M059J (cell line): ENCODE measurements at places on chromosomes 11 and 22. TPM values are rescaled to one million over a fixed set of nuclear protein-coding genes. Genes with fewer than 3 reads are reported as not detected.
A peak's percentile ranks its signal among the peaks of the same experiment; 100 is the strongest.

DNA sequence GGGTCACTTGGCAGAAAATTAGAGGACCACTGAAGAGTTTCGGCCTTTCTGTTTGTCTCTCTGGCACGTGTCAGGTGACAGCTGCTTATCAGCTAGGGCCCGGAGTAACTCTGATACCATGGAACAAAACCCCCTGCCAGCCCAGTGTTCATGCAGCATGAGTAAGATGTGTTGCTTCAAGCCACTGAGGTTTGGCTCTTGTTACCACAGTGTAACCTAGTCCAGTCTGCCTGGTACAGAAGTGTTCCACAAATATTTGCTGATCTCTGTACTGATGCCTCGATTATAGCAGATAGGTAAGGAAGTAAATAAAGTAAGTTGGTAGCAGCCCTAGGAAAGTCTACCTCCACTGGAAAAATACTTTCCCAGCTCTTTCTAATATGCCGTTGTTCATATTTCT is 20.5 kb upstream of the ETS1 start:
- no peak for DNase-seq

DNA sequence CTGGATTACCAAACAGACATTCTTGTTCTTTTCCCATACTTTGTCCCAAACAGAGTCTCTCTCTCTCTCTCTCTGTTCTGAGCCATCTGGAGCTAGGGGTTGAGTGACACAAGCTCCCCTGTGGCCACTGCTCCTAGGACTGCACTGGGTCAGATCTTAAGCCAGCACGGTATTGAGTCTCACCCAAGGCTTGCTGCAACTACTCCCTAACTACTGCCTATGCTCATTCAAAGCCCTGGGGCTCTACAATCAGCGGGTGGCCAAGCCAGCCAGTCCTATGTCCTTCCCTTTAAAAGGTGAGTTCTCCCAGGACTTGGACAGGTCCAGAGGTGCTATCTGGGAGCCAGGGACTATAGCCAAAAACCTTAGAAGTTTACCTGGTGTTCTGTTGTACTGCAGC is 385.6 kb downstream of the CNTN5 start:
- DNase-seq: no peak

DNA sequence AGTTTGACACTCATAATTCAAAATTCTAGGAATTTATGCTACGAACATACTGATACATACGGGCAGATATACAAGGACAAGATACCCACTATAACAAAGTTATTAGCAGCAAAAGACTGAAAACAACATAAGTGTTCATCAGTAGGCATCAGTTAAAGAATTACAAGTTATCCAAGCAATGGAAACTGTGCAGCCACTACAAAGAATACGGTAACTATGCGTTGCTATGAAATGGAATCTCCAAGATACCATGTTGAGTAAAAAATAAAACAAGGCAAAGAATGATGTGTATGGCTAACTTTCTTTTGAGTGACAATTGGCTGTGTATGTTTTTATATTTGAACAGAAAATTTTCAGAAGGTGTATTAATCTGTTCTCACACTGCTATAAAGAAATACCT is 151.7 kb downstream of the ADAMTS15 start:
- peak; percentile 14 for DNase-seq

The DDX6 gene
- total RNA-seq: 42.2 and 70.8 TPM in 2 replicates

DNA sequence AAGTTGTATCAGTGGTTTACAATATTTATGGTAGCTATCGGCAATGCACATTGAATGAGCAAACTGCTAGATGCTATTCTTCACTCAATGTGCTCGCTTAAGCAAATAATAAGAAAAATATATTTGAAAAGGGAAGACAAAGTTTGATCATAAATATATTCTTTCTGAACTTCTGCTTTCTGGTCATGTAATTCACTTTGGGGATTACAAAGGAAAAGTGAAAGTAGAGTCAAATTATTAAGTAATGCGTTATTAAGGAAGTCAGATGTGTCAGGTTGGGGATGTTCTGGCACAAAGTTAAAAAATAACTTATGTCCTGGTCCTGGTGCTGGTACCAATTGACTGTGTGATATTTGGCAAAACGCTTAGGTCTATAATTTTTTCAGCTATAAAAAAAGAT is 98.0 kb upstream of the TRIM77 start:
- DNase-seq: no peak
